ENCODE measurements at places on chromosomes 4 and X. TPM values are rescaled to one million over a fixed set of nuclear protein-coding genes. Genes with fewer than 3 reads are reported as not detected.

- no peak for DNase-seq
Measured at GRCh38 chrX:1529756-1530155, 7.2 kb downstream of the P2RY8 start.

DNA sequence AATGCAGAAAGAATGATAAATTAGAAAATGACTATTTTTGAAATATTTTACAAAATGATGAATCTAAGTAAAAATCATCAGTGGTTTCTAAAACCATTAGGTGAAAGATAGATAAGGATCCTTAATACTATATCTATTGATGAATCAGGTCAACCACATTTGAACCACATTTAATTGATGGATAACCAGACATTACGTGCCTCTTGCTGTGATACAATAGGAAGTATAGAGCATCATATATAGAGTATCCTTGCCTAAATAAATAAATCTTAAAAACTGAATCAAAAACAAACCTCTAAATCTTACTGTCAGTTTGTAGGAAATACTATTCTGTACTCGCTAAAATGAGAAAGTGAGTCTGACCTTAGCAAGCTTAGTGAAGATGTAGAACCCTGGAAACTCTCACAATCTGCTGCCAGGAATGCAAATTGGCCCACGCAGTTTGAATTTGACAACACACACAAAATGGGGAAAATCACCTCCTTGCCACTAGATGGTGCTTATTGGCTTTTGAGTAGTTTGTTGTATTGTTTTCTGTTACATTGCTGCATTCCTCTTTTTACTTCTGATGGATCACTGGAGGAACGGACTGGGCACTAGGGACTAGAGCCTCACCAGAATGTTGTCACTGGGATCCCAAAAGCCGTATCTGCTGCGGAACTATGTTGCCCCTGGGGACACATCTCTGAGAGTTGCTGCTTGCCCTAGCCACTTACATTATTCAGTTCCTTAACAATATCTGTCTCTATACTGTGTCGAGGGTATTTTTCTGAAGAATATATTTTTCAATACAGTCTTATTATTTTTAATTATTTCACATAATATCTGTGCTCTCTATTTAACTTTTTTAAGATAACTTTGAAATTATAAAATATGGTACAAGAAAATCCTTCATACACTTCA is 25.4 kb upstream of the SLAIN2 start:
- no peak for DNase-seq

GRCh38 chr4:86557526-86557925 is 36.6 kb upstream of the PTPN13 start:
- no peak for DNase-seq

DNA sequence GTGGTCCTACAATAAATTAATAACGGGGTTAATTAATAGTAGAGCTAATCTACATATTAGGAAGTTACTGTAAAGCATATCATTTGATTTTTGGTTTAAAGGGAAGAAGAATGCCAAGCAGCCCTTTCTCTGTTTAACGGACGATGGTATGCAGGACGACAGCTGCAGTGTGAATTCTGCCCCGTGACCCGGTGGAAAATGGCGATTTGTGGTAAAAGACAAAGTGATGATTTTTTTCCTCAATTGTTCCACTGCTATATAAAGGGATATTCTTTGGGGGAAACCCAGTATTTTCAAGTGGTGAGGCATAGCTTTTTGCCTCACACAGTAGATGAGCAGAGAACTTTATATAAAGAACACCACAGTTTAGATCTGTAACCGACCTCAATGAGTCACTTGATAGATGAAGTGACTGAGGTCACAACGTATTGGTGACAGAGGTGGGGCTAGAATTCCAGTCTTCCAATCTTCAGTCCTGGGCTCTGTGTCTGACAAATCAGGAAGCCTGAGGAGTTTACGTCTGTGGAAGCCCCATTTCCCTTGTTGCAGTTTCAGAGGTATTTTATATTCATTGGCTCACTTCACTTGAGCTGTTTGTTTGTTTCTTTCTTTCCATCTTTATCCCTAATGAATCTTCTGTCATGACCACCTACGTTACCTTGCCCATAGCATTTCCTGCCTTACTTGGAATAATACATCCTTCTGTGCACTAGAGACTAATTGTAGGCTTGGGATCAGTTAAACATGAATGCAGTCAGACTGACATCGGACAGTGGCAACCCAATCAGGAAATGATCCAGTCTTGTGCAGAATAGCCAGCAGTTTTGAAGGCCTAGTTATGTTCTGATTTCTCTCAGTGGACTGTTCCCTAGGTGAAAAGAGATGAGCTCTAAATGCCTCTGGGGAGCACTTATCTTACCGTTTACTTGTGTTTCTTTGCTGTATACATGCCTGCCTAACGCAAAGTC is 30.1 kb downstream of the ZRSR2 start:
- no peak for DNase-seq

DNA sequence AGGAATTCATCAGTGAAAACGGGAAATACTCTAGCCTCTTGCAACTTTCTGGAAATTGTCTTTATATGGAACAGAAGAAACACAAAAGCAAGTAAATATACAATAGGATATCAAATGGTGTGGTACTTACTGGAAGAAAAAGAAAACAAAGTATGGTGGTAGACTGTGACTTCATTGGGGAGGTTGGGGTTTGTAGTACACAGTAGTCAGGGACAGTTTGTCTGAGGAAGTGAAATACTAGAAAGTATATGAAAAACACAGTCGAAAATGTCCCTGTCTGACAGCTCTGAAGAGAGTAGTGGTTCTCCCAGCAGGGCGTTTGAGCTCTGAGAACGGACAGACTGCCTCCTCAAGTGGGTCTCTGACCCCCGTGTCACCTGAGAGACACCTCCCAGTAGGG is 390.0 kb upstream of the NWD2 start:
- DNase-seq, result no peak

- no peak for DNase-seq
Measured at GRCh38 chrX:68939868-68940267, 111.0 kb downstream of the EFNB1 start.

- no peak for DNase-seq
Measured at GRCh38 chr4:43345323-43345925, 452.9 kb downstream of the GRXCR1 start.

- no peak for DNase-seq
Measured at GRCh38 chr4:42715807-42716482, 59.0 kb upstream of the ATP8A1 start.

DNA sequence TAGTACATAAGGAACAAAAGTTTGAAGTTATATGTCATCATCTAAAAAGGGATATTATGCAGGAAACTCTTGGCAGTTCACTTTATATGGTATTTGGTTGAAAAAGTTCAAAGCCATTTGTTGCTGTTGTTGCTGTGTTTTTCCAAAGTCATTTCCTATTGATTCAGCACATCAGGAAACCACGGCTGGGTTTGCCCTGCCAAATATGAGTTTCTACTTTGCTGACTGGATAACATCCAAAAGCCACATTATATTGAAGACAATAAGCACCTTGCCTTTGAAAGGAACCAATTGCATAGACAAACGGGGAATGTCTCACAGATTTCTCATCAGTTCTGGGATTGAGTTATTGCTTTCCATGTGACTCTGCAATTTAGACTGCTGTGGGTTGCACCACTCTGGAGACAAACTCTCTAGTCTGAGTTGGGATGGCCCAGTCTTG is 206.1 kb downstream of the SLC39A8 start:
- peak; percentile 19 for DNase-seq

Gene CAMK2D
- 47.7 TPM for total RNA-seq

Gene FATE1
- total RNA-seq, result not detected

Gene NDP
- total RNA-seq, result 4.0 TPM

Gene FGF2
- total RNA-seq, result 33.0 TPM

Gene MAOA
- total RNA-seq, result 124 TPM

Gene BDH2
- total RNA-seq, result 97.3 TPM

Gene ZCCHC12
- not detected for total RNA-seq

Measured in breast epithelium (tissue), 4 donors.